GM23338 (cell line): ENCODE measurements at places on chromosomes 3 and 15. TPM values are rescaled to one million over a fixed set of nuclear protein-coding genes. Genes with fewer than 3 reads are reported as not detected.

DNA sequence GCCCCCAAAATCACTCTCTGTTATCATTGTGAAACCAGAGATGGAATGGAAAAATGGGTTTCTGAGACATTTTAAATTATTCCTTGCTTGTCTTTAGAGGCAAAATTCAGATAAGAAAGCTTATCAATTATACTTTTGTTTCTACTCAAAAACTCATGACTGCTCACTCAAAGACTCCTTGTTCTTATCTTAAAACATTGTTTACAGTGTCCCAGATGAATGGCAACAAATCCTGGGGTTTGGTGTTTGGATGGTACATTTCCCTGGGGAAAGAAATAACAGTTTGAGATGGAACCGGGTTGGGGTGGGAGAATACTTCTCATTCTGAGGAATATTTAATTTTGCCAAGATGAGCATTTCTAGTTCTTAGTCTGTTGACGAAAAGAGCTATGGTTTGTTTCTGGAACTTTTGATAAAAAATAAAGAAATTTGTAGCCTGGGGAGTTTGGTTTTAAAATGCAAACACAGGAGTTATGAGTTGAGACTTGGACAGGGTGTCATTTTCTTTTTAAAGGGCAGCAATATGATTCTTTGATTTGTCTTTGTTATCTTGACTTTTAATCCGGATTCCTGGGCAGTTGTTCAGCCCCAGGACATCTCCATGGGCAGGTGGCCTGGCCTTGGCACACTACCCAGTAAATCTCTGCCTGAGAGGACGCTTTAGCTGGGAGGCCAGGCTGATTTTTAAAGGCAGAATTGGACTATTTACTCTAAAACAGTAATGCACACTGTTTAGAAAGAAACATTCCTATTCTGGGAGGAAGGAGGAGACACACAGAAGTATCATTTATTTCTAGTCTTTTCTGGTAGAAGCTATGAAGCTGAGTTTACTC, 32.4 kb downstream of the BTD start:
- H3K36me3 ChIP-seq: no peaks in the 10 kb centered on the region
- peaks cover 60% of the 10 kb centered on the region for H3K4me1 ChIP-seq
- no peaks in the 10 kb centered on the region for H3K27me3 ChIP-seq
- H3K4me3 ChIP-seq: peak overlapping the region; percentile 25; the same call in 1 of the 2 replicates

CPA3 gene
- total RNA-seq: not detected in 2 replicates

DNA sequence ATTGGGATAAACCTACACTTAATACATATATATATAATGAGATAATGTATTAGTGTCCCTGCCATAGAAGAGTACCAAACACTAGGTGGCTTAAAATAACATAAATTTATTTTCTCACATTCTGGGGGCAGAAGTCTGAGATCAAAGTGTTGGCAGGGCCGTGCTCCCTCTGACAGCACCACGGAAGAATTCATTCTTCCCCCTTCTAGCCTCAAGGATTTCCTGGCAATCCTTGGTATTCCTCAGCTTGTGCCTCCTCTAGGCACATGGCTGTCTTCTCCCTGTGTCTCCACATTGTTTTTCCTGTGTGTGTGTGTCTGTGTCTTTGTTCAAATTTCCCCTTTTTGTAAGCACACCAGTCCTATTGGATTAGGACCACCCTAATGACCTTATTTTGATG, 115.2 kb upstream of the AGBL1 start:
- no peaks in the 10 kb centered on the region for H3K36me3 ChIP-seq
- DNase-seq: no peak
- H3K4me3 ChIP-seq: no peak overlapping the region
- no peaks in the 10 kb centered on the region for H3K4me1 ChIP-seq

GRCh38 chr15:90930861-90931574, 1.3 kb downstream of the HDDC3 start:
- no peaks in the 10 kb centered on the region for H3K36me3 ChIP-seq
- H3K4me3 ChIP-seq: no peak overlapping the region; the same call in 1 of the 2 replicates
- H3K4me1 ChIP-seq: peaks cover 19% of the 10 kb centered on the region
- H3K27me3 ChIP-seq: peaks cover 10% of the 10 kb centered on the region; the same call in 1 of the 2 replicates
